Ovary (tissue), 10 donors: ENCODE measurements at places on chromosomes 7 and 10. TPM values are rescaled to one million over a fixed set of nuclear protein-coding genes. Genes with fewer than 3 reads are reported as not detected.

DNA sequence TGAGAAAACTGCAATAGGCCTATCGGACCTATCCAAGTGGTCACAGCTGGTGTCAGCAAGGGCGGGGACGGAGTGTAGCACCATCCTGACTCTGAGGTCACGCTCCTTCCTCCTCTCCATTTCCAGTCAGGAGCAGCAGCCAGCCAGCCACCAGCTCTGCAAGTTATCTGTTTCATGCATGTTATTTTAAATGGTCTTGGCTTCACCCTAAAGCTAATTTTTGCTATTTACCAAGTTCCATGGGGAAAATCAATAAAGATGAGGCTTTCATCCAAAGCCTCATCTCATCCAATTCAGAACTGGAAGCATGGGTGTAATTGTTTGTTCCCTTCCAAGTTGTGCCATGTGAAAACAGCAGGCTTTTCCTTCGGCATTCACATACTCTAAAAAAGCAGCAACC lies 49.3 kb downstream of the ICA1 start:
- no peak overlapping the region for H3K4me3 ChIP-seq
- H3K27me3 ChIP-seq, result no peaks in the 10 kb centered on the region
- DNase-seq, result no peak
- no peaks in the 10 kb centered on the region for H3K4me1 ChIP-seq

- peaks cover 4% of the 10 kb centered on the region for H3K4me1 ChIP-seq
- no peak for DNase-seq
- H3K27me3 ChIP-seq, result no peaks in the 10 kb centered on the region
Observed at GRCh38 chr7:140877249-140877524, 47.5 kb downstream of the BRAF start.

DNA sequence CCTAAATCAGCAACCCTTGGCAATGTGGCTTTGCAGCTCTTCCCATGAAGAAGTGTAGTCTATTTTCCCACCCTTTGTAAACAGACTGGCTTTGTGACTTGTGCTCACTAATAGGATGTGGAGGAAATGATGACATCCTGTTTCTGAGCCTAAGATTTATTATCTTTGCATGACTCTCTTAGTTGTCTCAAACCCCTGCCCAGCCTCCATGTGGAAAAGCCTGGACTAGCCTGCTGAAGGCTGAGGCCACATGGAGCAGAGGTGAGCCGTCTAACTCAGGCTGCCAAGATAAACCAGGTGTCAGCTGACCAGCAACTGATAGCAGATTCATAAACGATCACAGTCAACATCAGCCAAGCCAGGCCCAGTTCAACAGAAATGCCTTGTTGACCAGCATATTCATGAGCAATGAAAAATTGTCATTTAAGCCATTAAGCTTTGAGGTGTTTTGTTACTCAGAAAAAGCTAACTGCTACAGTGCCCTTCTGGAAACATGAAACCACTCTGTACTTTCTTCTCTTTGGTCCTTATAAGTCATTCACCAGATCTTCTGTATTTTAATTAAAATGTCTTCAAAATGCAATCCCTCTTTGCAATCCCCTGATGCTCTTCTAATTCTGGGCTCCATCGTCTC lies 586.3 kb upstream of the ANKRD30A start:
- DNase-seq, result no peak
- no peak overlapping the region for H3K4me3 ChIP-seq
- no peaks in the 10 kb centered on the region for H3K36me3 ChIP-seq
- no peaks in the 10 kb centered on the region for H3K4me1 ChIP-seq
- no peaks in the 10 kb centered on the region for H3K27me3 ChIP-seq

DNA sequence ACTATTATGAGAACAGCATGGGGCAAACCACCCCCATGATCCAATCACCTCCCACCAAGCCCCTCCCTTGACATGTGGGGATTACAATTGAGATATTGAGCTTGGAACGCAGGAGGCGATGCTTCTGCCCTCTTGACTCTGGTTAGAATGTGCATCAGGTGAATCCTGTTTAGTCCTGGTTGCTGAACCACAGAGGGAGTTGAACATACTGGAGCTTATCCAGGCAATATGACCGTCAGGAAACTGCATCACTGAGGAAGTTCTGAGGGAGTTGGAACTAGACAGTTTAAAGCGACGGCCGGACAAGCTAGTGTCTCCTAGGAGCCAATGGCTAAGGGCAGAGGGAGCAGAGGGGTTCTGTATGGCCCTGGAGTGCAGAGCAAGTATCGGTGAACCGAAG lies 31.8 kb upstream of the GARS1 start:
- H3K4me3 ChIP-seq, result no peak overlapping the region
- no peaks in the 10 kb centered on the region for H3K36me3 ChIP-seq
- H3K27me3 ChIP-seq, result no peaks in the 10 kb centered on the region
- DNase-seq, result no peak

- H3K4me1 ChIP-seq, result no peaks in the 10 kb centered on the region
- no peak for DNase-seq
- no peak overlapping the region for H3K27ac ChIP-seq
- H3K27me3 ChIP-seq, result no peaks in the 10 kb centered on the region
- H3K4me3 ChIP-seq, result no peak overlapping the region
Observed at GRCh38 chr7:66640802-66641525, 12.3 kb downstream of the KCTD7 start.

Gene OR13A1
- 0.08 TPM for total RNA-seq
